ENCODE measurements at places on chromosomes 7 and 10.

DNA sequence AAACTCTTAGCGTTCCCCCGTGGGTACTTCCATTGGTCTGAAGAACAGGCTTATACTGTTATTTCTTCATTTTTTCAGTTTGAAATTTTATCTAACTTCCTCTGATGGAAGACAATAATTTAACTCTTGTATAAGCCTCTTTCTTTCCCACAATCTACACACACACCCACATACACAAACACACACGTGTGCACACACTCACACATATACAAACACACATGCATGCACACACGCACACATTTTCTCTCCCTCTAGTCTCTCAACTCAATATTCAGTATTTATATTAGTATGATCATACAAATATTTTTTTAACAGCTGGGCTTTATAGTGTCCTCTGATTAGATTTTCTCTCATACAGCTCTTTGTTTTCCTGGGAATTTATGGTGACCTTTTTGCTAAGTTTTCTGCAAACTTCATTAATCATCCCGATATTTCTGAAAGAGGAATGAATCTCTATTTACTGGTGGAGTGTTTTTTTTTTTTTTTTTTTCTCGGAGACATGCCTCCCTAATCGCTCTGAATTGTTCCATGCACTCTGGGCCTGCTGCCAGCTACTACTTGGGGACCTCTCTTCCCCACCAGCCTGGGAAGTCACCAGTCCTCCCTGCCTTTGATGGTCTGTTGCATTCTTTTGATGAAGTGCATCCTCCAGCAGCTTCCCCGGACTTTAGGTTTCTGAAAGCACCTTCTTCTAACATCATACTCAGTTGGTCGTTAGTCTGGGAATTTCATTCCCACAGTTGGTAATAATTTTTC is 75.5 kb downstream of the ZNF777 start:
- DNase-seq, result no peak

DNA sequence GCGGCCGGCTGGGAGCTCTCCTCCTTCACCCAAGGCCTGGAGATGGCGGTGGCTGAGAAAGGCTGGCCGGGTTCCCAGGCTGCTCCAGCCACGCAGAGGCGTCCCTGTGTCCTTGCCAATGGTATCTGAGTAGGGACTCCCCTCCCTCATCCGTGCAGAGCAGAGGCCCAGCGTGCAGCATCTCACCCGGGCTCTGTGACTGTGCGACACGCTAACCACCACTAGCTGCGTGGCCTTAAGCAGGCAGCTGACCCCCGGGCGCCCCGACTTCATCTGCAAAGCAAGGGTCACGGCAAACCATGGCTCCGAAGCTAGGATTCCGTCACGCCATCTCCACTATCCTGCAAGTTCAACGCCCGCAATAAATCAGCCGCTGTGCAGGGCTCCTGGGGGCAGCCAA is 47.2 kb upstream of the TNRC18 start:
- DNase-seq, result no peak

- DNase-seq, result no peak
Observed at GRCh38 chr7:121521711-121522400, 125.7 kb upstream of the FAM3C start.

GRCh38 chr7:150648353-150649079 is 16.3 kb upstream of the GIMAP6 start:
- DNase-seq, result no peak

- no peak for DNase-seq
Observed at GRCh38 chr7:93092757-93093370, 24.9 kb downstream of the SAMD9 start.

DNA sequence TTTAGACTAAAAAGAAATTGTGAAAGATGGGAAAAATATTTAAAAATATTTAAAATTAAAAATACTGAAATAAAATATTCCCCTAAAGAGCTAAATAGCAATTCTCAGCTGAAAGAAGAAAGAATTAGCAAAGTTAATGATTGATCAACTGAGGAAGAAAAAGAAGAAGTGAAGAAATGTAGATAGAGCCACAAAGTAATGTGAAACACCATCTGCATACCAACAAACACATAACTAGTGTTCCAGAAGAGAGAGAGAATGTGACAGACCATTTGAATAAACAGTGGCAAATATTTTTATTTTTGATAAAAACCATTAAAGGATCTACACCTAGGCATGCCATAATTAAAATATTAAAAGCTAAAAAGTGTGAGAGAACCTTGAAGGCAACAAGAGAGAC is 784.5 kb upstream of the ZWINT start:
- no peak for DNase-seq

GRCh38 chr10:4121502-4122380 is 336.7 kb upstream of the KLF6 start:
- DNase-seq, result no peak

DNA sequence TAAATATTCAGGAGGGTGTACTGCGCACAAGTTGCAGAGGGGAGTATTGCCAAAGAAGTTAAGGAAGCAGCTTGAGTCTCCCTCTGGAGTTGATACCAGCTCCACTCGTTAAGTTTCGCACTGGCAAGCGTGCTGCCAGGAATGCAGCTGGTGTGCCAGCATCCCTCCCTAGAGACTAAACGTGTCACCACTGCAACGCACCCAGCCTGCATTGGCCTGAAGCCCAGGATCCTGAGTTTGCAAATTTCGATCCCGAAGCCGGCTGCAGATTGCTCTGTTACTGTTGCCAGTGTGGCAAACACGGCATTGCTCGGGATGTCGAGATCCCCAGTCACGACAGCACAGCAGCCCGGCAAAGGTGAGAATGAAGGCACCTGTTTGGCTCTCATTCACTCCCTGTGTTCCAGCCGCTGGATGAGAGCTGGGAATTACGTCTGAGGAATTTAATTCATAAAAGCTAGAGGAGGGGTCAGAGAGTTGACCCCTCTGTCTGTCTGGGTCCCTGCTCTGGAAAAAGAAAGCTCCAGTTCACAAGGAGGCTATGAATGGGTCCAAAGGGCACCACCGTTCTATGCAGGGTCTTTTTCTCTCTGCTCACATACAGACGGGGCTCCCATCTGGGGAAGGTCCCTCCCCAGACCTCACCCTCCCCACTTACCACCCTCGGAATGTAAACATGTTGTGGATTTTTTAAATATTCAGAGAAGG is 61.0 kb downstream of the NRP1 start:
- DNase-seq, result no peak

DNA sequence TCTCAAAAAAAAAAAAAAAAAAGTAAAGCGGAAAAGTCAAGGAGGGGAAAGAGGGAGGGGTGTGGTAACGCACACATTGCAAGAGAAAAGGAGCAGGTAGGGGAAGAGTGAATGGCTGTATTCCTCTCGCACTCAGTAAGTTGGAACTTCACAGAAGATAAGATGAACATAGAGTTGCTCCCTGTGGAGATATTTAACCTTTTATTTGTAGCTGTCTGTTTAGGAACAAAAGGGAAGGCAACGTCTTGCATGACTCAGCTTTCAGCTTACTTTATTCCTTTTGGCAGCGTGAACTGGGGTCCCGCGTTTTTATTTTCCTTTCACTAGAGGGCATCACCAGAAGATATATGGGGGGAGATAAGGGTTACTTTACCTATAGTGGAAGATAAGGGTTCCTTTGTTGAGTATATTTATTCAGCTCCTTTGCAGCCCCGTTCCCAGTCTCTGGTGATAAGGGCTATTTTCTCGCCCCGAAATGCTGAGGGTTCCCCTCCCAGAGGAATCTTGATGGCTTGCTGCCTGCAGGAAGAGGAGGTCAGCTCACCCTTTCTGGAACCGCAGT is 78.5 kb downstream of the APBB1IP start:
- DNase-seq, result no peak

DNA sequence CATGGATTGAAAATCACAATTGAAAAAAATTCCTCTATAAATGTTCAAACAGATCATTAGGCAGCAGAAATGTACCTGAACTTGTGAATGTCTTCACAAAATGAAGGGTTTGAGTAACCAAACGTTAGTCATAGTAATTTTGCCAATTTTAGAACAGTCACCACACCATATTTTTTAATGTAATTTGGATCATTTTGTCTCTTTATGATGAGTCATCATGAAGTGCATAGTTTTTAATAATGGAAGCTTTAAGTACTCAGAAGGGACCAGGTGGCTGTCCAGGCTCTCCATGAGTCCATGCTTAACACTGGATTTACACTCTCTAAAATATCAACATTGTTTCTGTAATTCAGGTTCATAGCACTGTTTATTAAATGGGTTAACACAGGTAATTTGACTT is 219.2 kb downstream of the ETV1 start:
- DNase-seq, result no peak

- no peak for DNase-seq
Observed at GRCh38 chr7:42151309-42151708, 85.7 kb downstream of the GLI3 start.

GRCh38 chr7:142668495-142668894 is 80.8 kb upstream of the PRSS1 start:
- DNase-seq, result no peak

- no peak for DNase-seq
Observed at GRCh38 chr7:81256991-81257390, 338.1 kb upstream of the SEMA3C start.

Measured in NCI-H2029 (cell line).